ENCODE measurements at places on chromosomes 7 and 10.

DNA sequence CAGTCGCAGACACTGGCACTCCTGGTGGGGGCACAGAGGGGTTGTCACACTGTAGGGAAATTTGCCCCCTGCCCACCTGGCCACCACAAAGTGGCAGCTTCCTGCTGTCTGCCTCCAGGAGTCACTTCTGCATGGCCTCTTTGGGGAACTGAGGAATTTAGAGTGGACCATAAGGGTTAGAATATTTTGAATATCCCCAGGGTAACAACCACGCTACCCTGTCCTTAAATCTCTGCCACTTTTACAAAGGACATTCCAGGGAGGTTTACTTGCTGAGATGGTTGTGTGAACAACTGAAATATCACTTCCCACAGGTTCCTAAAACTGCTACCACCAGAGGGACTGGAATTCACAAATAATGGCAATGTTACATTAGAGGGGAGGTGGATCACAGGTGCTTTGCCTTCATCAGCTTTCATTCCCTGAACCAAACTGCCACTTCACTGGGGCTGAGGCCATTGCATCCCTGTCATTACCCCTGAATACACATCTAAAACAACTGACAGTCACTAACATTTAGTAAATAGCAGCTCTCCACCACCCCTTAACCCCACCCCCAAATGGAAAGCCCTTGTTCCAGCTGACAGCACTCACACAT, 88.1 kb upstream of the IFRD1 start:
- DNase-seq: no peak

GRCh38 chr10:61899997-61900828, 1.3 kb upstream of the ARID5B start:
- no peak for DNase-seq

GRCh38 chr7:44964384-44964830, 14.4 kb downstream of the MYO1G start:
- DNase-seq: no peak

GRCh38 chr10:114719311-114719710, 61.2 kb upstream of the ABLIM1 start:
- DNase-seq: no peak

DNA sequence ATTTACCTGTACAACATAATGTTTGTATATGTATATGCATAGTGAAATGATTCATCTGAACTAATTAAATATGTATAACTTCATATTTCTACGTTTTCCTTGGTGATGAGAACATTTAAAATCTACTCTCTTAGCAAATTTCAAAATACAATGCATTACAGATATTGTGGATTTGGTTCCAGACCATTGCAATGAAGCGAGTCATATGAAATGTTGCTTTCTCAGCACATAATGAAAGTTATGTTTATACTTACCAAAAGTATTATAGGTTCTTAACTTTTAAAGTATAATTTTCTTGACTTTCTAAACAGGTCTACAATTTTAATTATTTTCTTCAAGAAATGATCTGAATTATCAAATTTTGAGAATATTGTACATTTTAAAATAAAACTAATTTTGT, 189.2 kb downstream of the CSTF2T start:
- no peak for DNase-seq

- DNase-seq: no peak
Measured at GRCh38 chr10:124842721-124843120, 41.1 kb downstream of the ABRAXAS2 start.

- no peak for DNase-seq
Measured at GRCh38 chr10:100518761-100519241, 860 bp downstream of the SEC31B start.

GRCh38 chr10:93746844-93747284, 10.9 kb upstream of the LGI1 start:
- no peak for DNase-seq

DNA sequence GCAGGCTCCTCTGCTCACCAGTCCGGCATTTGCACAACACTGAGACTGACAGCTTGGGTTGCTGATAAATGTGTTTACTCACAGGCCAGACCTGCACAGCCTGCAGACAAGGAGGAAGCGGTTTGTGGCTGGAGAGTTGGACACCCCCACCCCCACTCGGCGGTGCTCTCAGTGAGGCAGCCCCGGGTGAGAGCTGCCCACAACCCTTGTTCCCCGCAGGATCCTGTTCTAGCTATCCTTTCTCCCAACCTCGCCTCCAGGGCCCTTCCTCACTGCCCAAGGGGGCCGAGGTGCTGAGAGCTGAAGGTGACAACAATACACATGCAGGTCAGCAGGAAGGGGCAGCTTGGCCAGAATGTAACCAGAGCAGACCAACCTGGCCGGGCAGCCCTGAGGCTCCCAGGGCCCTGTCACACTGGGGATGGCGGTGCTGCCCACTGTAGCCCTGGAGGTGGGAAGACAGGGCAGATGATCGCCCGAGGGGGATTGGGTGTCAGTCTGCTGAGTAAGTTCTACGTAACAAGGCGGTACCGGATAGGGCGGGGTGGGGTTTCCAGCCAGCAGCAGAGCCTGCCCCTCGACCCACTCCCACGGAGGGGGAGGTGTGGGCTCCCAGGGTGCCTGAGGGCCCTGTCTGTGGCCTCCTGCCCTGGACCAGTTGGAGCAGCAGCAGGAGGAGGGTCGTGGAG, 2.1 kb upstream of the ADAM8 start:
- DNase-seq: no peak

GRCh38 chr7:110010359-110010758, 1080.6 kb upstream of the LRRN3 start:
- DNase-seq: no peak

- no peak for DNase-seq
Measured at GRCh38 chr10:80488539-80489066, 34.5 kb downstream of the TSPAN14 start.

GRCh38 chr10:36254199-36254598, 612.1 kb upstream of the FZD8 start:
- DNase-seq: no peak

DNA sequence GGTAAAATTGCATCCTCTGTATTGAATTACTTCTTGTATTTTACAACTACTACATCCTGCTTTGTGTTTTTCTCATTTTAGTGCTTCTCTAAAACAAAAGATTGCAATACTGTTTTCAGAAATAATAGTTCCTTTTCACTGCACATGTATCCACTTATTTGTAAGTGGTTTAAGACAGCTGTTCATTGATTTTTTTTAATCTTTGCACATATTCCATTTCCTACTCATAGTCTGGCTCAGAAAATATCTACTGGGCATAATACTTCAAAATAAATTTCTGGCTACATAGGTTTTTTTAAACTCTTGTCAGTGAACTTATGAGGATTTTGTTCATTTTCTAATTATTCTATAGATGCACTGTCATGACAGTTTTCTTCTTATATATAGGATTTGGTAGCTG, 54.8 kb downstream of the SND1 start:
- DNase-seq: no peak

DNA sequence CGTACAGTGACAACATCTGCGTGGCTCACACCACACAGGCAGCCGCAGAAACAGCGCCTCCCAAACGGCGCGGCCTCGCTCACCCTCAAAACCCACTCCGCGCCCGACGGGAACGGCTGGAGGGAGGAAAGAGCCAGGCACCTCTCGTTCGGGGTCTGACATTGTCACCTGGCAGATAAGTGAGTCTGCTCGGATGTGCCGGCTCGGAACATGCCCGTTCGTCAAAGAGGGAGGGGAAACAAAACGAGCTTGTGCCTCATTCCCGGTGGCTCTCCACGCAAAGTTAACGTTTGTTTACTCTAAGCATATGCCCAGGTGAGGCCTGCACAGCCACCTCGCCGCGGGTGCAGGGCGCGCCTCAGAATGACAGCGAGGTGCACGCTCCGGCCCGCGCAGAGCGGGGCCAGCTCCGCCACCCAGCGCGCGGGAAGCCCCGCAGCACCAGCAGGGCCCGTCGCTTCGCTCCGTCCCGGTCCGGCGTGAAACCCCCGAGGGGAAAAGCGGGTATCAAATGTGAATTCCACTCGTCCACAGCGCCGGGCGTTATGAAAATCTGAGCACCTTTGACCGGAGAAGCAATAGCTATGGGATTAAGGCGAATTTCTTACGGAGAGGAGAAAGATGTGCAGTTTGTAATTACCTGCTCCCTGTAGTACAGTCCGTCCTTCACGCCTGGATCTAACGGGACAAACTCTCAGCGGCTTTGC, 13.1 kb downstream of the CNPY1 start:
- DNase-seq: no peak

DNA sequence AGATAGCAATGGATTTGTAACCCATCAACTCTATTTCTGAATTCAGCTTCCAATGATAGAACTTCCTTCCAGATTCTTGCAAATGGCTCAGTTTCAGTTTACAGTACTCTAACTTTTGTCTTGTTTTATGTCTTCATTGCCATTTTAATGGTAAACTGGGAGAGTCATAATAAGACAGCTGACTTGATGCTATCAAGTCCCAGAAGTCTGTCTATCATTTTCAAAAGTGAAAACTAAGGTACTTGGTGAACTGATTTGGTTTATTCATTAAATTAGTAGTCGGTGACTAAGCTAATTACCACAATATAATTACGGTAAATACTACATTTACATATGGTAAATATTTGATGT, 25.0 kb downstream of the RTKN2 start:
- no peak for DNase-seq

DNA sequence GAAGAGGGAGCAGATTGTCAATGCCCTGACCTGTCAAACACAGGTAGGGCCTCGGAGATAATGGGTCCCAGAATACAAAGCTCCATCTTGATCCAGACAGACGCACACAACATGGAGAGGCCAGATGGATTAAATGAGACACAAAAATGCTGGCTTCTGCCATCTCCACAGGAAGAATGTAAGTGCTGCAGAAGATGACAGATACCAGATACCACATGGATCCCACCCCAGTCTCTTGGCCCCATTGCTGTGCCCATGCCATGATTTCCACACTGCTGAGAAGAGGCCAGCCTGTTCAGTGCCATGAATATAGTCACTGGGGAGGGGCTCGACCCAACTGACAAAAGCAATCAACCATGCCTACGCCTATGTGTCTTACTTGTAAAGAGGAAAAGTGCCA, 487.9 kb downstream of the PARD3 start:
- DNase-seq: no peak

- no peak for DNase-seq
Measured at GRCh38 chr10:49830846-49831245, 68.7 kb upstream of the OGDHL start.

GRCh38 chr10:130202984-130203621, 66.9 kb downstream of the GLRX3 start:
- no peak for DNase-seq

- DNase-seq: no peak
Measured at GRCh38 chr10:93999401-93999851, 5.7 kb downstream of the PLCE1 start.

DNA sequence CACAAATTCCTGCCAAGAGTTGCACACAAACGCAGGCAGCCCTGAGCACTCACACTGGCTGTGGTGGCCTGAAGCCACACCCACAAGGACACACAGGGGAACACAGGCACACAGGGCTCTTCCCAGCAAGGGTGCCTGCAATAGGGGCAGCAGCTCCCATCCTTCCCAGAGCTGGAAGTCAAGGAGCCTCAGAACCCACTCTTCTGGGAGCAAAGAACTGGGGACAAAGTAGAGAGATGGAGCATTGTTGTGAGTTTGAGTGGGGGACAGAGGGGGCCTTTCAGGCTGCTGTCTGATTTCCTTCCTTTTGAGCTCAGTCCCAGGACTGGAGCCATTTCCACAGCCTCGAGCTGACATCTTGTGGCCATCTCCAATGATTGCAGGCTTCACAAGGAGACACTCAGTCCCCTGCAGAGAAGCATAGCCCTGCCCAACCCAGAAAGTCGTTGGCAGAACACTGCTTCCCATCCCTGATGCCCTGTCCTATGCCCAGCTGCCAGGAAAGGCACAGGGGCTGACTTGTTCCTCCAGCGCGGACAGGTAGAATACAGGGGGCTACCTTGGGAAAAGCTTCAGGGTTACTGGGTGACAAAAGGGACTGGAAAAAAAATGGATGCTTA, 34.4 kb upstream of the SLF2 start:
- DNase-seq: no peak

DNA sequence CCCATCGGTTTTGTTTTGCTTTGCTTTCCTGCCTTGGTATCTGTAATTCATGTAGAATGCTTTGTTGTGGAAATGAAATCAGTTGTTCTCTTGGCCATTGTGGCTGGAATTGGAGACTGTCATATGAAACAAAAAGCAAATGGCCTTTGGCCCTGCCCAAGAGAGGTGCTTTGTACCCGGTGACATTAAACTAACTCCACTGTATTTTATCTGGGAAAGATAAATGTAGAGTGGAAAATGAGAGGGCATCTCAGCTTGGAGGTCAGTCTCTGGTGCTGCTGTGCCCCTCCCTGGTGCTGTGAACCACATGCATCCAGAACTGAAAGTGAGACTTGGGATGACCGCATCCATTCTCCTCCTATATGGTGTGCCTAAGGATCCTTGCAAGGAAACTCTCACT, 75.4 kb downstream of the CDK1 start:
- DNase-seq: no peak

GRCh38 chr10:127525686-127526085, 23.4 kb upstream of the NPS start:
- no peak for DNase-seq

DNA sequence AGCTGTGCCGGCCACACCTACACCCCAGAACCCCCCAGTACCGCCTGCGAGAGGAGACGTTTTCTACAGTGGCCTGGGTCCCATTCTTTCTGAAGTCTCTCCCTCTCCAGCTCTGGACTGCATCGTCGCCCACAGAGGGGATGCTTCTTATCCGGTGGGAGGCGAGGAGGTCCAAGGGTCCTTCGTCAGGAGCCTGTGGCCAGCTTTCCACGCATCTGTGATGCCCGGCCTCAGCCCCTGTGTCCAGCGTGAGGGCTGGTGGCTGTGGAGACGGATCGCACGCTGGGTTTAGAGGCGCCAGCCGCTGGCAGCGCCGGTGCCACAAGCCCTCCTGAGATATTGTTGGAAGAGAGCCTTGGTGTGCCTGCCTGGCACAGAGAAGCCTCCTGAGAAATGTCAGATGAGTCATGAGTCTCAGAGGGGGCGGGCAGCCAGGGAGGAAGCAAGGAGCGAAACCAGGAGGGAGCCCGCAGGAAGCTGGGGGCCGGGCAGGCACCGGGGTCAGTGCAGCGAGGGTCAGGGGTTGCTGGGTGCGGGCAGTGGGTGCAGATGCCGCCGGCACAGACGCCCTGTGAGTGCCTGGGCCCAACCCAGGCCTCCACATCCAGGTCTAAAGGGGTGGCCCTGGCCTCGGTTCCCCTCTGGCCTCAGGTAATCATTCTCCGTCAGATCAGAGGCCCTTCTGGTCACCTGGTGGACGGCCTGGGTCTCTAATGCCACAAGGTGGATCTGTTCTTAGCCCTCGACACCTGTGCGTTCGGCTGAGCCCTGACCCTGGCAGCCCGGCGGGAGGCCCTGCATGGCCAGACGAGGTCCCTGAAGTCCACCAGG, 86.0 kb upstream of the DIP2C start:
- DNase-seq: peak; percentile 76

DNA sequence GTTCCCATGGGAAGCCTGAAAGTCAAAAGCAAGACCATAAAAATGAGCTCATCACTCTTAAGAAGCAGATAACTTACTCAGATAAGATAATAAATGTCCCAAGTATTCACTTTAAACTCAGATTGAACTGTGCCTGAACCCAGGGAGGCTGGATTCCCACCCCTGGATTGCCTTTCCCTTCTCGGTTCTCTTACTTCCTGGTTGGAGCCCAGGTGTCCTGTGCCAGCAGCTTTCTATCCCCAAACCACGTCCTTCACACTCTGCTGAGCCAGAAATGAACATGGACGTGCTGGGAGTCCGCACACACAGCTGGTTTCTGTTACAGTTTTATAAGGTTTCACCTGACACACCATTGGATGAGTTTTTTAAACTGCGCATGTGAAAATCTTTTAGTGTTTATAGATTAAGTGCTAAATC, 636.2 kb upstream of the IGFBP3 start:
- DNase-seq: no peak

Measured in vagina (tissue), 2 donors.